Aorta (tissue), 5 donors: ENCODE measurements at places on chromosomes 1 and 21. TPM values are rescaled to one million over a fixed set of nuclear protein-coding genes. Genes with fewer than 3 reads are reported as not detected.

Gene C21orf91
- 17.5 TPM for total RNA-seq

Gene OPTC
- total RNA-seq, result not detected

Gene PLPPR5
- total RNA-seq, result not detected

Gene CYP2J2
- total RNA-seq, result 0.24 TPM

Gene CHI3L1
- 17.8 TPM for total RNA-seq

Gene PCP4L1
- 0.69 TPM for total RNA-seq

Gene PRAMEF15
- total RNA-seq, result not detected

Gene MYOM3
- 0.78 TPM for total RNA-seq

Gene MAP7D1
- total RNA-seq, result 133 TPM

Gene ZNF683
- total RNA-seq, result 0.65 TPM

Gene PPT1
- total RNA-seq, result 80.5 TPM
